ENCODE measurements at places on chromosomes 3 and 15. TPM values are rescaled to one million over a fixed set of nuclear protein-coding genes. Genes with fewer than 3 reads are reported as not detected.

GRCh38 chr3:56593455-56594158, 36.6 kb downstream of the CCDC66 start:
- H3K27ac ChIP-seq, result no peak overlapping the region
- peaks cover 10% of the 10 kb centered on the region for H3K4me1 ChIP-seq
- H3K4me3 ChIP-seq, result no peak overlapping the region
- DNase-seq, result no peak

- peaks cover 2% of the 10 kb centered on the region for H3K27me3 ChIP-seq
- 0 out of 2 replicates have a peak, but pooled peaks cover 2% of the 10 kb centered on the region for H3K4me1 ChIP-seq
- peaks cover 3% of the 10 kb centered on the region for H3K36me3 ChIP-seq
- DNase-seq, result peak; percentile 17
- no peak overlapping the region for H3K27ac ChIP-seq
- H3K4me3 ChIP-seq, result peak overlapping the region; percentile 63
Measured at GRCh38 chr3:45841420-45841756, 531 bp downstream of the LZTFL1 start.

DNA sequence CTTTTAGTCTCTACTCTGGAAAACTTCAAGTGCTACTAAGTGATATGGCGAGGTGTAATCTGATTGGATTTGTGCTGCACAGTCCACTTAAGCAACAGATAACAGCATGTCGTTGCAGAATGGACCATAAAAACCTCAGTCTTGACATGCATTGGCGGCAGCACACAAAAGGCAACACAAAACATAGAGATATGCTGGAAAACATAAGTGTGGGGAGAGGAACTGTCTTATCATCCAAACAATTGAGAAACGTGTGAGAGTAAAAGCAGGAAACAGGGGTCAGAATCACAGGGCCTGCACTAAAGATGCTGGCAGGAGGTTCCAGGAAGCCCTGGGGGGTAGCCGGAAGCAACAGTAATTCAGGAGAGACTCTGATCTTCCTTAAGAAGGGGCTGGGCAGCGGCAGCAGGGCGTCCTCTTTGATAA, 82.1 kb downstream of the CGNL1 start:
- H3K36me3 ChIP-seq, result no peaks in the 10 kb centered on the region
- no peak for DNase-seq
- no peak overlapping the region for H3K27ac ChIP-seq
- H3K4me3 ChIP-seq, result no peak overlapping the region

- H3K36me3 ChIP-seq, result peaks cover 6% of the 10 kb centered on the region
- no peaks in the 10 kb centered on the region for H3K27me3 ChIP-seq
- peak overlapping the region; percentile 84 for H3K4me3 ChIP-seq
- H3K27ac ChIP-seq, result peak overlapping the region; percentile 88
- DNase-seq, result peak; percentile 74
- peaks cover 4% of the 10 kb centered on the region for H3K4me1 ChIP-seq
Measured at GRCh38 chr3:57756528-57757401, 656 bp downstream of the SLMAP start.

DNA sequence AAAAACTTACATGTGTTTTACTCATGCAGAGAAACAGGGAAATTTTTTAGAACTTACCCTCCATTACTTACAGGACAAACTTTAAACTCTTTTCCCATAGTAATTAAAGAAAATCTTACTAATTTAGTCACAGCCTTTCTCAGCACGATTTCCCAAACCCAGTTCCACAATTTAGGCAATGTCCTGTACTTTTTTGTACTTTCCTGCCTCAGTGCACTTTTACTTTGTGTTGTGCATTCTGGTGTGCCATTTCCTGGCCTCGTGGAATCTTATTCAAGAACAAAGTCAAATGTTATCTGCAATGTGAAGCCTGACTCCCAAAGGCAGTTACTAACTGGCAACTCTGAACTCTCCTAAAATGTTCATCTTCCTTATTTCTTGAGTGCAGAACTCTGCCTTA, 1.9 kb downstream of the SLC33A1 start:
- H3K27me3 ChIP-seq, result no peaks in the 10 kb centered on the region
- peaks cover 4% of the 10 kb centered on the region for H3K36me3 ChIP-seq
- peak overlapping the region; percentile 63 for H3K4me3 ChIP-seq
- H3K4me1 ChIP-seq, result no peaks in the 10 kb centered on the region
- DNase-seq, result no peak

Gene RYR3
- 0.18 TPM for total RNA-seq

DNA sequence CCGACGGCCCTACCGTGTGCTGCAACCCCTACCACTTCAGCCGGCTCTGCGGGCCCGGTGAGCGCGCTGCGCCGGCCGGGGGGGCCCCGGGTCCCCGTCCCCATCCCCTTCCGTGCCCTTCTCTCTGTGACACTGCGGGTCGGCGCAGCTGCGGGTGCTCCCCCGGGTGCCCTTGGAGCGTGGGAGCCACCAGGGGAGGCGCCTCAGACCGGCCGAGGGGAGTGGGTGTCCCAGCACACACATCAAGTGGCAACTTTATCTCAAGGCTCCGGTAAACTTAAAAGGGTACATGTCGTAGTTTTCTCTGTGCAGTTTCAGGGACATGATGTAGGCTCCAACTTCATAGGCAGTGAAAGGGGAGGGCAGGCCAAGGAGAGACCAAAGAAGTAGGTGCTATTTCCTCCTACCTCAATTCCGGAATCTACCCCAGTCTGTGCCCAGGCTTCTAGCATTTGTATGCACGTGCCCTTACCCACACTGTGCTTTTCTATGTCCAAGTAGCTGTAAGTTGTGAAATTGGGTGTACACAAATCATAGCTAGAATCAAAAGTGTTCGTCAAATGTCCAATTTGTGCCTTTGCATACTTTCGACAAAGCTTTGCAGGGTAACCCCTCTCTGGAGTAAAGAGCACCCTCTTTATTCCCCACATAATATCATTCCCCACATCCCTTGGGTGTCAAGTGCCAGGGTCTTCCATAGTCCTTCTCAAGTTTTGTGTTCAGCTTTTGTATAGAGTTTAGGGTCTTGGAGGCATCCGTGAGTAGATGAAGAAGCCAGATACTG, 2.2 kb downstream of the SMAD6 start:
- H3K27me3 ChIP-seq, result no peaks in the 10 kb centered on the region
- H3K36me3 ChIP-seq, result peaks cover 4% of the 10 kb centered on the region
- H3K27ac ChIP-seq, result peak overlapping the region; percentile 80

DNA sequence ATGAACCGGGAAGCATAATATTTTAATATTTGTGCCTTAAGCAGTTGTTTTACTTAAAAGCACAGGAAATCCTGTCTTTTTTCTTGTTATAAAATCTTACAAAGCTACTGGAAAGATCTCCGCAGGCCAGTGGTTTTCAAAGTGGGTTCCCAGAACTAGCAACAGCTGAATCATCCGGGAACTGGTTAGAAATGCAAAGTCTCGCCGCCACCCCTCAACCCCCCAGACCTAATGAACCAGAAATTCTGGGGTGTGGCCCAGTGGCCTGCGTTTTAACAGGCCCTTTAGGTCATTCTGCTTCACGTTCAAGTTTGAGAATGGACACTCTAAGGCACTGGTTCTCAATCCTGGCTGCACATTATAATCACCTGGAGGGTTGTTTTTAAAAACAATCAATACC, 74.7 kb downstream of the PDZRN3 start:
- peaks cover 16% of the 10 kb centered on the region for H3K4me1 ChIP-seq
- no peak overlapping the region for H3K27ac ChIP-seq
- no peaks in the 10 kb centered on the region for H3K36me3 ChIP-seq
- no peak for DNase-seq
- no peaks in the 10 kb centered on the region for H3K27me3 ChIP-seq
- no peak overlapping the region for H3K4me3 ChIP-seq

GRCh38 chr15:25682340-25682739, 180.8 kb downstream of the ATP10A start:
- peaks cover 17% of the 10 kb centered on the region for H3K36me3 ChIP-seq
- no peaks in the 10 kb centered on the region for H3K27me3 ChIP-seq
- no peak overlapping the region for H3K4me3 ChIP-seq
- H3K27ac ChIP-seq, result no peak overlapping the region

Gene IL17RD
- total RNA-seq, result 0.72 TPM

- H3K4me3 ChIP-seq, result no peak overlapping the region
- peaks cover 52% of the 10 kb centered on the region for H3K36me3 ChIP-seq
- no peak overlapping the region for H3K27ac ChIP-seq
- H3K4me1 ChIP-seq, result peaks cover 11% of the 10 kb centered on the region
Measured at GRCh38 chr3:52469001-52469400, 13.6 kb downstream of the NISCH start.

- H3K4me1 ChIP-seq, result no peaks in the 10 kb centered on the region
- no peak overlapping the region for H3K27ac ChIP-seq
- H3K36me3 ChIP-seq, result no peaks in the 10 kb centered on the region
- H3K27me3 ChIP-seq, result no peaks in the 10 kb centered on the region
Measured at GRCh38 chr3:41569632-41570305, 370.5 kb downstream of the CTNNB1 start.

- no peak overlapping the region for H3K4me3 ChIP-seq
- H3K36me3 ChIP-seq, result peaks cover 12% of the 10 kb centered on the region
- no peak for DNase-seq
- H3K27ac ChIP-seq, result no peak overlapping the region
- peaks cover 16% of the 10 kb centered on the region for H3K4me1 ChIP-seq
- H3K27me3 ChIP-seq, result no peaks in the 10 kb centered on the region
Measured at GRCh38 chr3:158750016-158750415, 17.8 kb upstream of the RARRES1 start.

Gene TMEM158
- total RNA-seq, result 3.3 TPM

- peaks cover 3% of the 10 kb centered on the region for H3K36me3 ChIP-seq
- no peak overlapping the region for H3K27ac ChIP-seq
- H3K4me1 ChIP-seq, result peaks cover 5% of the 10 kb centered on the region
- no peak overlapping the region for H3K4me3 ChIP-seq
- no peak for DNase-seq
Measured at GRCh38 chr3:45692866-45693265, 3.7 kb downstream of the SACM1L start.

- H3K27me3 ChIP-seq, result peaks cover 48% of the 10 kb centered on the region
- no peak for DNase-seq
- no peaks in the 10 kb centered on the region for H3K4me1 ChIP-seq
- H3K4me3 ChIP-seq, result no peak overlapping the region
Measured at GRCh38 chr15:73321496-73322450, 47.0 kb downstream of the HCN4 start.

Gene GOLGA6D
- total RNA-seq, result not detected
